Occipital lobe (tissue), 3 donors: ENCODE measurements at places on chromosomes 5 and 9. TPM values are rescaled to one million over a fixed set of nuclear protein-coding genes. Genes with fewer than 3 reads are reported as not detected.

DNA sequence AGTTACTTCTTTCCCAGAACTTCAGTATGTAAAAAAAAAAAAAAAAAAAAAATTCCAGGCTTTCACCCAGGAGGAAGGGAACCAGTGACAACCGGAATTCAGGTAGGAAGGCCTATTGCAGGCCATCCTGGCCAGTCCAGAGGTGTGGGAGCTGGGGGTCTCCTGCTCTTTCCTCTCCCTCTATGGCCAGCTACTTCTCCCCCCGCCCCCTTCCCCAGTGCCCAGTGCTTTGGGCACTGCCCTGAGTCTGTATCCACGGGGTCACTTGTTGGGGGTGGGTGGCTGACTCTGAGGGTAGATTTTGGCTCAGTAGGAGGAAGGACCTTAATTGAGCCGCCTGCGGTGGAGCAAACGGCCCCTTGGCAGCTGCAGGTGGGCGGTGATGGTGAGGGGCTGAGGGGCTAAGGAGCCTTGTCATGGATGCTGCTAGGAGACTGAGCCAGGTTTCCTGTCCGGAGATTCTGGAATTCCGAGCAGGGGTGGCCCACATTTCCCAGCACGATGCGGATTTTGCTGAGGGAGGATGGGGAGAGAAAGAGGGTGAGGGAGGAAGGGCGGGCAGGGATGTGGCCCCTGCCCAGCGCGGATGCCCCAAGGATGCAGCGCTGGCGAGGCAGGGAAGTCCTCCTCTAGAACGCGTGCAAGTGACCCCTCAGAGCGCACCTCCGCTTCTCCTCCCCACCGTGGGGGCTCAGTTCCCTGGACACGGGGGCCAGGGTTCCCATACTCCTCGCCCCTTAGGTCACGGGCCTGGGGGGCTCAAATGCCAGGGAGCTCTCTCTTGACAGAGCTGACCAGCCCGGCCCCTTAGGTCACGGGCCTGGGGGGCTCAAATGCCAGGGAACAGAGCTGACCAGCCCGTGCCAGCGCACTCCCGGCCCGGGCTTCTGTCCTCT lies 1.2 kb upstream of the PHF2 start:
- DNase-seq = no peak

- no peak for DNase-seq
Measured at GRCh38 chr9:111599955-111600343, 502 bp upstream of the PTGR1 start.

DNA sequence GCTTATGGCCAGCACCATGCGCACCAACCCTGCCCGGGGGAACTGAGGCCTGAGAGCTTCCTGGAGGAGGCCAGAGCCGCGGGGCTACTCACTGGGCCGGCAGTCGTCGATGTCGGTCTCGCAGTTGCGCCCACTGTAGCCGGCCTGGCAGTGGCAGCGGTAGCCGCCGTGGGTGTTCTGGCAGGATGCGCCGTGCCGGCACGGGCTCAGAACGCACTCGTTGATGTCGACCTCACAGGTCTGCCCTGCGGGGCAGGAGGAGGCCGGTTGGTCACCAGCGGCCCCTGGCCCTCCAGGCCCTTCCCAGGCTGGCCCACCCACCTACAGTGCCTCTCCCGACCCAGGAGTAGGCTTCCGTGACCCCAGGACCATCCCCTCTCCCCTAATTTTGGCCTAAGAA lies 27.7 kb upstream of the SEC16A start:
- DNase-seq = no peak

GRCh38 chr9:82682431-82682830 lies 380.5 kb downstream of the RASEF start:
- DNase-seq = no peak

Gene FOXD4
- total RNA-seq = 0.47 TPM

- no peak for DNase-seq
Measured at GRCh38 chr5:111563031-111563822, 50.9 kb upstream of the STARD4 start.

GRCh38 chr5:61823065-61823464 lies 482.9 kb upstream of the KIF2A start:
- DNase-seq = no peak

DNA sequence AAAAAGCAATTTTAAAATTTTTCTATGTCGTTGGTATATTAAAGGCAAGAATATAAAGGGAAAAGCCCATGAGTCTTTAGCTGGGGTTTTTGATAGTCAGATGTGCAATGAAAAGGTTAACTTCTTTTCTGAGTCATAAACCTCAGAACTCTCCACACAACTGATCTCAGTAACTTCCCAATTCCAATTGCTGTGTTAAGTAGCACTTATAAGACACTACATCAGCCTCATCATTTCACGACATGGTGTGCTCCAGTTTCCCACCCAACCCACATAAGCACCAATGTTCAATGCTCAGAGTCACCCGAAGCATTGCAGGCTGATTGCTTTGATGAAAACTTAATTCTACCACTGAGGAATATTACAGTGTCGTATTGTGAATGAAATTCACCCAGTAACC lies 155.8 kb downstream of the TSSK1B start:
- DNase-seq = no peak

GRCh38 chr5:16461026-16461425 lies 4.6 kb downstream of the ZNF622 start:
- no peak for DNase-seq

GRCh38 chr9:24132244-24132643 lies 306.2 kb upstream of the ELAVL2 start:
- no peak for DNase-seq

DNA sequence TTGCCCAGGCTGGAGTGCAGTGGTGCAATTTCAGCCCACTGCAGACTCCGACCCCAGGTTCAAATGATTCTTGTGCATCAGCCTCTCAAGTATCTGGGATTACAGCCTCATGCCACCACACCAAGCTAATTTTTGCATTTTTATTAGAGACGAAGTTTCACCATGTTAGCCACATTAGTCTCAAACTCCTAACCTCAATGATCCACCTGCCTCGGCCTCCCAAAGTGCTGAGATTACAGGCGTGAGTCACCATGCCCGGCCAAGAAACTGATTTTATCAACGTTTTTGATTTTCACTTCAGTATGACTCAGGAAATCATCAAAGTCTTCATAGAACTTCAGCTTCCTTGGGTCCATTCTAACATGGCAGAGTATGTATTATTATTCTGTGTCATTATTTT lies 125.4 kb downstream of the GABRG2 start:
- DNase-seq = no peak

GRCh38 chr9:108374626-108375025 lies 481.2 kb downstream of the ACTL7B start:
- DNase-seq = no peak

GRCh38 chr5:44875661-44876605 lies 67.2 kb downstream of the MRPS30 start:
- DNase-seq = peak; percentile 19

GRCh38 chr9:6459718-6460117 lies 46.7 kb downstream of the UHRF2 start:
- no peak for DNase-seq

DNA sequence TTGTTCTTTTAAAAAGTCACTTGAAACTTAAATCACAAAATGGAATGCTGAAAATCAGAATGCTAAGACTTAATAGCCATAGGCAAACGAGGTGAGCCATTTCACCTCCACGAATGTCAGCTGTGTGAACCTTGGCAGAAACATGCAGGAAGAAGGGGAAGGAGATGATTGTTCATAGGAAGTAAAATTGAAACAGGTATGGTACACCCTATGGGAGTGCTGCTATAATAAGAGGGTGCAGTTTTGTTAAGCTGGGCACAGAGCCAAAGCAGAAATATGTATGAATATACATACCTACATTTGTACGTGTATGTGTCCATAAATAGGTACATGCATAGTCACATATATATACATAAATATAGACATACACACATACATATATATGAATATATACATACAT lies 51.0 kb upstream of the SPINK5 start:
- no peak for DNase-seq

- DNase-seq = no peak
Measured at GRCh38 chr9:73371801-73372200, 220.1 kb downstream of the ANXA1 start.

GRCh38 chr5:163838738-163839137 lies 333.3 kb downstream of the MAT2B start:
- DNase-seq = no peak

GRCh38 chr5:124724357-124725039 lies 21.9 kb downstream of the ZNF608 start:
- DNase-seq = no peak

Gene PCDHB15
- 22.1 TPM for total RNA-seq

GRCh38 chr5:133508331-133508730 lies 104.0 kb downstream of the FSTL4 start:
- no peak for DNase-seq

- no peak for DNase-seq
Measured at GRCh38 chr5:150653762-150654556, 7.1 kb upstream of the MYOZ3 start.

DNA sequence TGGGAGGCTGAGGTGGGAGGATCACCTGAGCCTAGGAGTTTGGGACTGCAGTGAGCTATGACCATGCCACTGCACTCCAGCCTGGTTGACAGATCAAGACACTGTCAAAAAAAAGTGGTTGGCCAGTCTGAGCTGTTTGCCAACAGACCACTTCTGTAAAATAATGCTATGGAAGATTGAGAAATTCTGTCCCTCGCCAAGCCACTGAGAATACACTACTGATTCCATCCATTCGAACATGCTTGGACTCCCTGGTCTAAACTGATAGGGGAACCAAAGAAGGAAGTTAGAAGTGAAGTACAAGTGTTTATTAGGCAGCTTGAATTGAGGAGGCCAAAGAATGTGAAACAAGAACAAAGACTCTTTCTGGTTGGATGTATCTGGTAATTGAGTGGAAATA lies 27.2 kb downstream of the ENC1 start:
- no peak for DNase-seq

- DNase-seq = peak; percentile 60
Measured at GRCh38 chr9:27351438-27351837, 54.5 kb upstream of the EQTN start.

Gene CYLC2
- total RNA-seq = not detected

DNA sequence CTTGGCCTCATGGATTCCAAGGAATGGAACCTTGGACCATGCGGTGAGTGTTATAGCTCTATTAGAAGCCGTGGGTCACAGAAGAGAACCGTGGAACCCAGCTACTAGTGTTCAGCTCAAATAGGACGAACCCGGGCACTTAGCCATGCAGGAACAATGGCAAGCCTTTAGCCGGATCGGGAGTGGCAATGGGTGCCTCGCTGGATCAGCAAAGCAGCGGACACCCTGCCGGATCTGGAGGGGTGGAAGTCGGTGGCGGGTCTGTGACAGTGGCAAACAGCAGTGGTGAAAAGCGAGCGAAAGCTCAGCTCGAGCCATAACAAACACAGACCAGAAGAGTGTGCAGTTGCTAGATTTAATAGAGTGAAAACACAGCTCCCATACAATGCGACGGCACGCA lies 2.4 kb upstream of the CDO1 start:
- no peak for DNase-seq

Gene TLX3
- total RNA-seq = not detected

GRCh38 chr5:68447136-68447929 lies 231.8 kb downstream of the PIK3R1 start:
- no peak for DNase-seq
